ENCODE measurements at places on chromosomes 3 and 15.
A peak's percentile ranks its signal among the peaks of the same experiment; 100 is the strongest.

- no peak for DNase-seq
Measured at GRCh38 chr3:196889844-196890708, 22.4 kb downstream of the SENP5 start.

- DNase-seq: no peak
Measured at GRCh38 chr15:87976552-87976951, 280.0 kb downstream of the NTRK3 start.

GRCh38 chr3:46660543-46661523 lies 32.6 kb downstream of the ALS2CL start:
- DNase-seq: no peak

GRCh38 chr3:153038779-153039178 lies 123.2 kb upstream of the RAP2B start:
- no peak for DNase-seq

DNA sequence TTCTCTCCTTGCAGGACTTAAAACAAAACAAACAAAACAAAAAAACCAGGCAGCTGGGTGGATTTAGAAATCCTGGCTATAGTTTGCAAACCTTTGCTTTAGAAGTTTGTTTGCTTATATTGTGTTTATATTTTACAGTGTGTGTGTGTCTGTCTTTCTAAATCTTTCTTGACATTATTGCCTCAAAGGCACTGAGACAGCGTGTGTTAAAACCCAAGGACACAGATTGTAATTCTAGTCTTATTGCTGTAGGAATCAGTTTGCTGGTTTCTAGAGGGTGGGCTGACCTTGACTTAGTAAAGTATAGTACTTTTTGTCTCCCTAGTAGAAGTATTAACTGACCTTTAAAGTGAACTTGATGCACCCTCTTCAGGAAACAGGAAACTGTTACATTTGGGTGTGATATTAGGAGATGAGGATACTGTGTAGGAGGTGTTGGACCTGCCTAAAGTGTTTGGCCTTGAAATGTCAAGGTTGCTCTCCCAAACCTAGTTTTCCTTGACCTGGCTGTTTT lies 71.0 kb downstream of the TCF12 start:
- no peak for DNase-seq

GRCh38 chr3:154280161-154280560 lies 44.1 kb downstream of the DHX36 start:
- no peak for DNase-seq

DNA sequence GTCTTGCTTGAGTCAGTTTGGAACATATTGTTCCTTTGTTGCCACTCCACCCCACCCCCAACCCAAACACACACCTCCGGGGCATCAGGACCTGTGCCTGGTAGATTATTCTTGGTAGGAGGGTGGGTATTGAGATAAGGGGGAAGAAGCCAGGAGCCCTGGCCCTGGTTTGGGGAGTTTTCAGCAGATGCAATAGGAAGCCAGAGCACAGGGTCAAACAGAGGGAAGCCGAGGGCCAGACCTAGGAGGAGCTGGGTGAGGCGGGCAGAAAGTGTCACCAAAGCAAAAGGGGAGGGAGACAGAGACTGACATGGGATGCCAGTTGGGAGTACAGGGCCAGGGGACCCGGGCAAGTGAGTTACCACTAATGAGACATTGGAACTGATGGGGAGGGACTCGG lies 163.1 kb downstream of the RPLP1 start:
- DNase-seq: no peak

DNA sequence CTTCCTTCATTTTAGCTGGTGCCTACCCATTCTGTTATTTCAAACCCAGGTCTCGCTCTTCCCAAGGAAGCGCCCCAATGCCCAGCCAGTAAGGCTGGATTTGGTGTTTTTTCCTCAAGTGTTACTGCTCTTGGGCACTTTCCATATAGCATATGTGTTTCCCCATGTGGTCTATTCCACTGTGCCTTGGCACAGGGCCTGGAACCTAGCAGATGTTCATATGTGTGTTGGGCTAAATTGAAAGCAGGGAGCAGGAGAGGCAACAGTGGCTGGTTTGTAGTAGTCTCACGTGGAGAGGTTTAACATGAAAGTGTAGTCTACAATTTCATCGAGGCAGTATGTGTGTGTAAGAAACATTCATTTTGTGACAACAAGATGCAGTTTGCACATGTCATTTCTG lies 48.2 kb upstream of the TEX264 start:
- DNase-seq: no peak

DNA sequence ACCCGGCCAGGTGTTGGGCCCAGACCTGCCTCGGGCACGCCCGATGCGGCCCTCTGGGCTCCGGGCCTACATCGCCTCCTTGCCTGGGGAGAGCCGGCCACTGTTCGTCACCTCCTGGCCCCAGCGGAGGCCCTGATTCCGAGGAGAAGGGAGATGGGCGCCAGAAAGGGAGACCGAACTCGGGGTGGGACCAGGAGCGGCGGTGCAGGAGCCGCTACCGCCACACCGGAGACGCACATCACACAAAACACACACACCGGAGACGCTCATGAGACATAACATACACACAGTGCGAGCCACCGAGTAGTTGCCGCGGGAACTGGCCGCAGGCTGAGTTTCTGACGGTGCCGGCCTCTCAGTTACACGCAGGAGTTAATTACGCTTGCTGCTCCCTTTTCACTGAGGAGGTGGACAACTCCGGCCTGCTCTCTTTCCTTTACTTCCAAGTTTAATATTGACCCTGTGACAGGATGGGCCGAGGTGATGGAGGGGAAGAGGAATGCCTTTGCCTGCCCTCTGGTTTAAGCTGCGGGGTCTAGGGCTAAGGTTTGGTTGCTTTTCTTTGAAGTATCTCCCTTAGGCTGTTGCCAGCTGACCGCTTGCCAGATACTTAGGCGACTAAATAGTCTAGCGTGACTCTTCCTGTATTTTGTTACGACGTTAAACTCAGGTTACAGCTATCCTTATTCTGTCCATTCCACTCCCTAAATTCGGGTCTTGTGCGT lies 570 bp downstream of the PCNP start:
- DNase-seq: peak; percentile 22
